ENCODE measurements at places on chromosomes 5 and 9.

DNA sequence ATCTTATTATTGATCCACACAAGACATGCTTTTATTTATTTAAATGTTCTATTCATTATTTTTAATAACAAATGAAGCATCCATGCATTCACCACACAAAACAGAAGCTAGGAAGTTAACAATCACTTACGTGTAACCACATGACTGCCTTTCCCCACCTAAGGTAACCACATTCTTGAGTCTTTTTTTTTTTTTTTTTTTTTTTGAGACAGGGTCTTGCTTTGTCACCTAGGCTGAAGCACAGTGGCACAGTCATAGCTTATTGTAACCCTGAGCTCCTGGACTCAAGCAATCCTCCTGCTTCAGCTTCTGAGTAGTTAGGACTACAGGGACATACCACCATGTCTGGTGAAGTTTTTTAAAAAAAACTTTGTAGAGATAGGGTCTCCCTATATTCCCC is 133.0 kb downstream of the DOCK2 start:
- DNase-seq, result no peak

- DNase-seq, result peak; percentile 22
Measured at GRCh38 chr9:23850242-23850689, 24.2 kb upstream of the ELAVL2 start.

- no peak for DNase-seq
Measured at GRCh38 chr5:172160506-172160905, 27.5 kb downstream of the STK10 start.

DNA sequence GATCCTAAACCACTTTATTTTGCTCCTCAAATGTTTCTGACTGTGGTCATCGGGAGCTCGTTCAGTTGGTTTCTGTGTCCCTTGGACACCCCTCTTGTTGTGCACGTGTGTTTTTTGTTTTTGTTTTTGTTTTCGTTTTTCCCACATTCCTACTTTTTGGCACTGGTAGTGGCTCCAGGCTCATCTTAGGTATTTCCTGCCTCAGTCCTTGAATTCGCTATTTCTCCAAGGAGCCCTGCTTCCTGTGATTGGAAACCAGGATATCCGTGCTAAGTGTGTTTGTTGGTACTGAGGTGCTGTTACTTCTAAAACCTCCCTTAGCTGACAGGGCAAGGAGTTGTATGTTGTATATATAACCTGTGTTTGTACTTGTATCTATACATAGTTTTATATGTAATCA is 5.9 kb downstream of the HMCN2 start:
- DNase-seq, result no peak

- peak; percentile 47 for DNase-seq
Measured at GRCh38 chr9:17005056-17005823, 129.6 kb upstream of the CNTLN start.

DNA sequence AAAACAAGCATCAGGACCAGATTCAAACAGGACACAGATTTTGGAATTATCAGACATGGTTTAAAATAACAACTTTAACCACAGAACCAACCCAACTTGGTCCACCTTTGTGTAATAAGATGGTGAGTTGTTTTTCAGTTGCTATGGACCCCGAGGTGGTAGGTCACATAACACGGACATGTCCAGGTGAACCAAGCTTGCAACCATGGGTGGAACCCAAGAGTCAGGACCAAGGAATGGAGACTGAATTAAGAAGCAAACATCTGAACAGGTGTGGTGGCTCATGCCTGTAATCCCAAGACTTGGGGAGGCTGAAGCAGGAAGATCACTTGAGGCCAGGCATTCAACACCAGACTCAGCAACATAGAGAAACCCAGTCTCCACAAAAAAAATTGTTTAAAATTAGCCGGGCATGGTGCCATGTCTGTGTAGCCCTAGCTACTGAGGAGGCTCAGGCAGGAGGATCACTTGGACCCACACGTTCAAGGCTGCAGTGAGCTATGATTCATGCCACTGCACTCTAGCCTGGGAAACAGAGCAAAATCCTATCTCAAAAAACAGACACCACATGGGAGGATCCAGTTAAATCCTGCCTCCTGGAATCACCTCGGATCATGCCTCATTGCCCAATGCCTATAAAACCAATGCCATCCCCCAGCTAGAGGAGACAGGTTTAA is 10.6 kb downstream of the PTBP3 start:
- no peak for DNase-seq

DNA sequence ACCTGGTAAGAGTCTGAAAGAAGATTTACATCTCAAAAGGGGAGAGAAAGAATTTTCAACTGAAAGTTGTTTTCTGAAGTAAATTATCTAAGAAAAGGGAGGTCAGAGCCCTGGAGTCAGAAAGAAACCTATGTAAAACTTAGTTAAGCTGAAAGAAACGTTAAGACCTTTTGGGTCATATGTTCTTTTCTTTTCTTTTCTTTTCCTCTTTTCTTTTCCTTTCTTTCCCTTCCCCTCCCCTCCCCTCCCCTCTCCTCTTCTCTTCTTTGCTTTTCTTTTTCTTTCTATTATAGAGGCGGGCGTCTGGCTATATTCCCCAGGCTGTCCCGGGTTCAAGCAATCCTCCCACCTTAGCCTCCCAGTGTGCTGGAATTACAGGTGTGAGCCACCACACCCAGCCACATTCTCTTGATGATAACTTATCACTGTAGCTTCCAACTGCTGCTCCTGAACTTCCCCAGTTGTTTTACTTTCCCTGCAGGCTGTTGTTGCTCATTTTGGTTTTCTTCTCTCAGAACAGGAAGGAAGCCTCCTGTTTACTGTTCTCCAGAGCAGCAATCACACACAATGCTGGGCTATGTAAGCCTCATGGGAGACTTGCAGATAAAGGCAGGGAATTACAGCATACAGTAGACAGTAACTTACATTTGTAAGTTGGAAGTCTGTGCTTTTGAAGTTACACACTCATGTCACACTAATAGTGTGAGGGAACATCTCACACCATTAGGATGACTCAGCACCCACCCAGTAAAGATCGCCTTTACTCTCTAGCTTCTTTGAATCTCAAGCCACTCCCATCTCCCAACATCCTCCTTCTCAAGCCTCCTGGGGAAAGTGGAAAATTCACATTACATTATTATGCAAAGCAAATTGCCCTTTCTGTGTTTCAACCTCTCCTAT is 2216.6 kb upstream of the WWC1 start:
- DNase-seq, result no peak

- DNase-seq, result no peak
Measured at GRCh38 chr5:6480133-6481051, 31.7 kb downstream of the UBE2QL1 start.

DNA sequence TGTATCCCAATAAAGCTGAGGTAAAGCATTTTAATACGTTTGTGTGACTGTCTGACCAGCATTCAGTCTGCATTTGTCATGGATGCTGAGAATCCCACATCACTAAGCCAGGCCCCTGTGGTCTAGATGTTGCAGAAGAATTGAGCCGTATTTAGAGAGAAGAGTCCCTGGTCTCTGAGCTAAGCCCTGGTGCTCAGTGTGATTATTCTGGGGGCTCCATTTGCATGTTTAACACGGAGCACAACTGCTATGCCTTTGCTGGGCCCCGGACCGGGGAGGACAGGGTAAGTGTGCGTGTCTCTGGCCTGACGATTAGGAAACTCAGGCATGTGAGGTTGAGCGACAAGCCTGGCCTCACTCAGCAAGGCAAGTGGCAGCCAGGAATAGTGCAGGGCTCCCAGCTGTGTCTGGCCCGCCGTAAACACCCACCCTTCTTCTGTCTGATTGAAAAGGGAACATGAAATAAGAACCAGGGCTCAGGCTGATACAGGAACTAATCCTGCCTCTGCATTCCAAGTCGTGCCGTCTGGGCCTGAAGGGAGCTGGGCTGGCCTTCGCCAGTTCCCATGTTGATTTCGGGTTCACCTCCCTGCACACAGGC is 22.3 kb downstream of the FAM78A start:
- DNase-seq, result no peak

- DNase-seq, result peak; percentile 81
Measured at GRCh38 chr5:154461531-154461930, 15.7 kb downstream of the SAP30L start.

All from BE2C (cell line).